Omental fat pad (tissue), 4 donors: ENCODE measurements at places on chromosomes 7 and 10. TPM values are rescaled to one million over a fixed set of nuclear protein-coding genes. Genes with fewer than 3 reads are reported as not detected.

ELN gene
- total RNA-seq = 63.3 TPM

DNA sequence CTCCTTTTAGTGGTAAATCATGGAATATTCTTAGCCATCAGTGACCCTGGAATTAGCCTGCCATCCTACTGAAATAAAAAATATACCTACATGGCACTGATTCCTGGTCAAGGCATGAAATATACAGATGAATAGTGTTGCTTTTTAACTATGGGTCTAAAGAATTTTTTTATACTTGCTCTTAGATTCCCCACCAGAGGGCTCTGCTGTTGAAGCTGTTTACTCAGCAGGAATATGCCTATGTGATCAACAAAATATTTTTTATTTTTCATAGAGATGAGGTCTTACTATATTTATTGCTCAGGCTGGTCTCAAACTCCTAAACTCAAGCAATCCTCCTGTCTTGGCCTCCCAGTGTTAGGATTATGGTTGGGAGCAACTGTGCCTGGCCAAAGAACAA lies 13.5 kb downstream of the ZC3HC1 start:
- no peak for DNase-seq

DNA sequence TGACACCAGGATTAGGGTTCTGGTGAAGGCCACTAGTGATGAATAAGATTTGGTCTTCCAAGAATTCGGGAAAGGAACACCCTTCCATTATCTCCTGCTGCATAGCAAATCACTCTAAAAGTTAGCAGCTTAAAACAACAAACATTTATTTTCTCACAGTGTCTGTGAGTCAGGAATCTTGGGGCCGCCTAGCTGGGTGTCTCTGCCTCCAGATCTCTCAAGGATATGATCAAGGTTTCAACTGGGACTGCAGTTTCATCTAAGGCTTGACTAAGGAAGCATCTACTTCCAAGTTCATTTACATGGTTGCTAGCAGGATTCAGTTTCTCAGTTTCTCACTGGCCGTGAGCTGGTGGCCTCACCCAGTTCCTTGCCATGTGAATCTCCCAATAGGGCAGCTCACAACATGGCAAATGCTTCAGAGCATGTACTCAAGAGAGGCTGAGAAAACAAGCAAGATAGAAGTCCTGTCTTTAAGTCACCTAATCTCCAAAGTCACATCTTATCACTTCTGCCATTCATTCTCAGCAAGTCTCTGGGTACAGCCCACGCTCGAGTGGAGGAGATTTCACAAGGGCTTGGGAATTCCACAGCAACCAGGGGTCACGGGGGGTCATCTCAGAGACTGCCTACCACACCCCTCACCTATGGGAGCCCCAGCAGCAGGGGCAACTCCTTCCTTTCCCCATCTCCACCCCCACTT lies 26.8 kb downstream of the TLX1 start:
- DNase-seq = no peak

DNA sequence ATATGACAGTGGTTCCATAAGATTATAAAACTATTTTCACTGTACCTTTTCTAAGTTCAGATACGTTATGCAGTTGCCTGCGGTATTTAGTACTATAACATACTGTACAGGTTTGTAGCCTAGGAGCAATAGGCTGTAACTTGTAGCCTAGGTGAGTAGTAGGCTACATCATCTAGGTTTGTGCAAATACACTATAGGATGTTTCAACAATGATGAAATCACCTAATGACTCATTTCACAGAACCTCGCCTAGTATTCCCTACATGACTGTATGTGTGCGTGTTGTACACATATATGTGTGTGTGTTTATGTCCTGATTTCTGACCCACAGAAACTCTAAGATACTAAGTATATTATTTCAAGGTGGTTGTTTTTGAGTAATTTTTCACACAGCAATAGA lies 139.0 kb downstream of the HERPUD2 start:
- no peak for DNase-seq

- no peak for DNase-seq
Measured at GRCh38 chr10:61142987-61143386, 199.0 kb upstream of the RHOBTB1 start.

GRCh38 chr7:101702362-101702850 lies 73.3 kb upstream of the MYL10 start:
- no peak for DNase-seq
